Caco-2 (cell line): ENCODE measurements at places on chromosomes 3 and 15. TPM values are rescaled to one million over a fixed set of nuclear protein-coding genes. Genes with fewer than 3 reads are reported as not detected.

The MAN2A2 gene
- total RNA-seq, result 64.9 and 69.8 TPM in 2 replicates

DNA sequence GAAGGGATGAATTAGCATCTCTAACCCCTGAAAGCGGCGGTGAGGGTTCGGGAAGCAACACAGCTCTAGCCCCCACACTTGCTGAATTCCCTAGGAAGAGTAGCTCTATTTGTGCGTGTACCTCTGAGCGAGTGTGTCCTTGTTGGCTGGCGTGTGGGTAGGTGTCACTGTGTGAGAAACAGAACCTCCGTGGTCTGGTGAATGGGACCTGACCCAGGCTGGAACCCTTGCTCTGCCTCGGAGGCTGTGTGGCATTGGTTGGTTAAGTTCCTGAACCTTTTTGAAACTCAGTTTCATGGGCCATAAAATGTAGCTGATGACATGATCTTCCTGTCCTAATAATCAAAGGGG, 414 bp upstream of the TMEM115 start:
- no peak for DNase-seq

DNA sequence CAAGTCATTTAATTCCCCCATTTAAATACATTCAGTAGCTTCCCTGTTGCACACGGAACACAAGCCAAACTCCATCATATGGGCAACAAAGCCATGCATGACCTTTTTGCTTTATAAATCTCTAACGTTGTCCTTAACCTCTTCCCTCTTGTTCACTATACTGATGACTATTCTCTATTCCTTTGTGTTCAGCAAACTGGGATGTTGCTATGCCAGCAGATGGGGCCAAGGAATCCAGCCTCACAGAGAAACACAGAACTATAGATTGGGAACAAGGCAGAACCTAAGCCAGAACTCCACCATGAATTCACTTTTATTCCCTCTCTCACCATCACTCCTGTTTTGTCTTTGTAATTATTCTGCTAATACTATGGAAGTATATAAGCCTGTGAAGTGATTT, 398.4 kb downstream of the TUSC7 start:
- no peak for DNase-seq

The KNSTRN gene
- 67.5 and 74.7 TPM in 2 replicates for total RNA-seq

DNA sequence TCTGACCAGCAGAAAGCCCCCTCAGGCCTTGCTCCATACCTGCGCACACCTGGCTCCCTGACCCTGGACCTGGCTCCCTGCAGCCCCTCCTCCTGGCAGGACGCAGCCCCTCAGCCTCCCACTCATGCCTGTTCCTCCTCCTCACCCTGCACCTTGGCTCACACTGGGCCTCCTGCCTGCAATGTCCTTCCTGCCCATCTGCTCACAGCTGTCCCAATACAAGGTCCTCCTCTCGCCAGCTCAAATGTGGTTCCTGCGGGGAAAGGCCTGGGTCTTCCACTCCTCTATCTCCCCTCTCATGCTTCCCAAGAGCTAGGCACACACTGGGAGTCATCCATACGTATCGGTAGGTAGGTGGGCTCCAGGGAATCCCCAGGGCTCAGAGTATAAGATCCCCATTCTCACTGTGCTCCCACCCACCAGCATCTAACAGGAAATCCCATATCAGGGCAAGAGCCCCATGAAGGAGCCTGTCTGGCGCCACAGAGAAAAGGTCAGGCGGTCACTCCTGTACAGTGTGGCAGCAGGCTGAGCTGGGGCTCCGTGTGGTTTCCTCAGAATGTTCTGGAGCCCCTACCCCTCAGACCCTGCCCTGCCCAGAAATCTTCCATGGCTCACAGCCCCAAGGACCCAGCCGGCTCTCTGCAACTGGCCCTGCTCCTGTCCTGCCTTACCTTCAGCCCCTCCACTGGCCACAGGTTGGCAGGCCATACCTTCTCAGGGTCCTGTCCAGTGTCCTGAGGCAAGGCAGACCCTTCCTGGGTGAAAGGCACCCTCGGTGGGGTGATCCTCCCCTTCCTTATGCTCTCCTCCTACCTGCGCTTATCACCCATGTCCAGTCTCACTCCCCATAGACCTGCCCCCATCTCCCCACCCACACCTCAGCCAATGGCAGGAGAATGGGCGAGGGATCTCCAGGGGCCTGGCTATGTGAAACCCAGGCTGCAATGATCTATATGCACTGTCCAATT, 10.9 kb downstream of the PLCD1 start:
- no peak for DNase-seq

The IMPG2 gene
- total RNA-seq, result 0.07 TPM in 1 of 2 replicates, not detected in the other

GRCh38 chr3:117441851-117442250, 732.3 kb downstream of the TUSC7 start:
- no peak for DNase-seq

The UBE2E1 gene
- total RNA-seq, result 98.6 and 104 TPM in 2 replicates

DNA sequence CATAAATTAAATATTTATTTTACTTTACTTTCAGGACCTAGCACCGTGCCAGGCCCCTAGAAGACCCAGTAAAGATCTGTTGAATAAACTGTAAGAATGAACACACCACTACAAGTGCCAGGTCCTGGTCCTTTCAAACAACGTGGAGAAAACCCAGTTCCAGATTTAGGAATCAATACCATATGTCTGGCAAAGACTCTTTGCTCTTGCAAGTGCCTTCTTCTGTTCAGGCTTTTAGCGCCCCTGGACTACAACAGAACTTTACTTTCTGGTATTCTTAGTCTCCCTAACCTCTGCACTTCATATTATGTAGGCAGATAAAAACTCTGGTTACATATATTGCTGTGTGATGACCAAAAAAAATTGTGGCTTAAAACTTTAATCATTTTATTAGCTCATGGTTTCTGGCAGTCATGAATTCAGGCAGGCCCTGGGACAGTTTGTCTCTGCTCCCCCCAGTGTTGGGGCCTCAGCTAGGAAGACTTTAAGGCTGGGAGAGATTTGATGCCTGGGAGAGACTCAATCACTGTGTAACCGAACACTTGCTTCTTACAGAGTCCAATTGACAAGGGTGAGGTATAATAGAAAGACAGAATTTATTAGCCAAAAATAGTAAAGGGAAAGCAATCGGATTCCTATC, 2.9 kb upstream of the PSMA4 start:
- no peak for DNase-seq

DNA sequence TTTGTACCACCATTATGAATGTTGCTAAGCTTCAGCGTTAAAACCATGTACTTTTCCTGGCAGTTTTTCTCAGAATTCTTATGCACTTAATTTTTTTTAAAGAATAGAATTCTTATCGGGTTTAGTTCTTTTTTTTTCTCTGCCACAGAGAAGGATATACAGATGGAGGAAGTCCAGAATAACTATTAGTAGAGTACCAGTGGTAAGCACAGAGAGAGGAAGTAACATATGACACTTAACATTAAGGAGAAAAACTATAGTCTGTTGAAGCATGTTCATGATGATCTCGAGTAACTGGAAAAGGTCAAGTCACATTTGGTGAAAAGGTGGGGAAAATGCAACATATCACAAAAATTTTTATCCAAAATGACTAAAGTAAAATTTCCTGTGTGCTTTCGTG, 68.9 kb downstream of the RNF13 start:
- DNase-seq, result no peak

DNA sequence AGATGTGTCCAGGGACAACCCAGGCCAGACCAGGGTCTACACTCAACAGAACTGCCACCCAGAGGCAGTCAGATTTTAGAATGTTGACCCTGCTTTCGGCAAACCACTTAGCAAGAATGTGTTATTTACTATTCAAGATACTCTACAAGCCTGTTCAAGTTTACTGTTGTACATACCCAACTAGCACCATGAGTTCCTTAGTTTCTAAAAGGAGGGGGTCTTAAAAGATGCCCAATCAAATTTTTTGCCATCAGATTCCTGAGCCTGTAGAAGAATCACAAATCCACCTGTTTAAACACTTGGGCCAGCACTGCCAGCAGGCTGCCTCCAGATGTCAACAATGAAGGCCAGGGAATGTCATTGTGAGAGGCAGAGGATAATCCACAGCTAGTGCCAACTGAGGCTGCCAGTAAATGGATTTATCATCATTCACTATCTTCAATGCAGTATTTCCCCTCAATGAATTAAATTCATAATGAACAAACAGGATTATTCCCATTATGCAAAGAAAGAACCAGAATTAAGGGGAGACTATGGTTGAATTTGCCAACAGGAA, 43.5 kb upstream of the SNRPA1 start:
- DNase-seq, result no peak

- DNase-seq, result no peak
These were observed 118.2 kb downstream of the ADAM10 start for GRCh38 chr15:58631319-58631718.

The NMB gene
- total RNA-seq, result 7.5 and 8.6 TPM in 2 replicates

The ZBTB47 gene
- total RNA-seq, result 4.8 and 5.2 TPM in 2 replicates

The LRRIQ4 gene
- not detected in 2 replicates for total RNA-seq
